Myometrial cell (primary cell): ENCODE measurements at places on chromosomes 4 and X. TPM values are rescaled to one million over a fixed set of nuclear protein-coding genes. Genes with fewer than 3 reads are reported as not detected.

The TEX13C gene
- not detected in 2 replicates for total RNA-seq

The SPON2 gene
- 454 and 490 TPM in 2 replicates for total RNA-seq

The TCEAL6 gene
- total RNA-seq = not detected in 2 replicates

The MAGEE2 gene
- total RNA-seq = not detected in 2 replicates

The GATA1 gene
- total RNA-seq = not detected in 2 replicates

The CASP6 gene
- total RNA-seq = 31.0 and 35.5 TPM in 2 replicates

The TLR10 gene
- total RNA-seq = not detected in 2 replicates

The ZCCHC4 gene
- total RNA-seq = 8.6 and 10.1 TPM in 2 replicates

The CFI gene
- total RNA-seq = 20.2 and 21.9 TPM in 2 replicates

The PLXNB3 gene
- 2.3 and 2.6 TPM in 2 replicates for total RNA-seq

The POF1B gene
- not detected in 2 replicates for total RNA-seq

The ARHGAP36 gene
- not detected in 2 replicates for total RNA-seq

The SSX2 gene
- total RNA-seq = not detected in 2 replicates

The CD40LG gene
- not detected in 2 replicates for total RNA-seq

The ZCCHC12 gene
- total RNA-seq = not detected in 2 replicates

The FAM3A gene
- total RNA-seq = 34.6 and 44.3 TPM in 2 replicates

The RAB39B gene
- total RNA-seq = 0.35 TPM in 1 of 2 replicates, not detected in the other

The BCLAF3 gene
- 1.2 and 5.0 TPM in 2 replicates for total RNA-seq

The NEK1 gene
- 8.1 and 10.1 TPM in 2 replicates for total RNA-seq

The TRO gene
- total RNA-seq = 5.8 and 20.7 TPM in 2 replicates

The RBM3 gene
- 299 and 329 TPM in 2 replicates for total RNA-seq

The TMPRSS11D gene
- total RNA-seq = not detected in 2 replicates

The HMGB2 gene
- 94.8 and 112 TPM in 2 replicates for total RNA-seq

The MAN2B2 gene
- 22.5 and 23.6 TPM in 2 replicates for total RNA-seq

The CT45A2 gene
- total RNA-seq = not detected in 2 replicates
